Activated T-helper 1 cell treated with anti-CD3 and anti-CD28 coated beads, Interleukin-2, amount 50 U/mL, for 16 hours (primary cell): ENCODE measurements at places on chromosomes 12 and 14.
A peak's percentile ranks its signal among the peaks of the same experiment; 100 is the strongest.

DNA sequence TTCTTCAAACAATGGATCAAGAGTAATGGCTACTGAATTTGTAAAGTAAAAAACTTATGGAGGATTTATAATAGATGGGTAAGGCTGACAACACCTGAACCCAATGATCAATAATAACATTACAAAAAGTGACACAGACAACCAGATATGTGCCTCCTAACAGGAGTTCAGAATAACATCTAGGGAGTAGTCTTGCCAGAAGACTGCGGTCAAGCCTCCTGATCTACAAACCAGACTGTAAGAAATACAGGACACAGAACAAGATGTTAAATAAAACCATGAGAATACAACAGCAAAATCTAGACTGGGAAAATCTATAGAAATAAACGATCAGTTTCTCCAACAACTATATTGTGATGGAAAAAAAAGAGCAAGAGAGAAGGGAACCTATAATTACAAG is 262.6 kb upstream of the TMTC1 start:
- DNase-seq = no peak

DNA sequence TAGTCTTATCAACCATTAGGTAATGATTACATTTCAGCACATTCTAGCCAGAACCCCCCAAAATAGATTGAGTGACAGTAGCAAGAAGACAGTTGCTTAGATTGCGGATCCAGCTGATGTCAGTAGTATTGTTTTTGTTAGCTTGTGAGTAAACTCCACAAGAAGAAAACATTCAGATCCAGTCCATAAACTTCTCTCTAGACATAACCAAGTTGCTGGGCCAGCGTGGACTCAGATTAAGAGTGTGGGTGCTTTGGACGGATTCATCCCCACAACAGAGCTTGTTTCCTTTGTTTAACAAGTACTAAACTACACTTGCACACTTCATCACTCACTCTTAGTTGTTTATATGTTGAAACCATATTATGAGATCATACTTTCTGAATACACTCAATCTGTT is 293.4 kb downstream of the NPAS3 start:
- no peak for DNase-seq

- no peak for DNase-seq
Observed at GRCh38 chr14:104462651-104463630, 116.6 kb upstream of the C14orf180 start.

GRCh38 chr12:84950971-84951546 is 38.5 kb upstream of the SLC6A15 start:
- no peak for DNase-seq

GRCh38 chr12:27818401-27818918 is 38.4 kb upstream of the MANSC4 start:
- no peak for DNase-seq

DNA sequence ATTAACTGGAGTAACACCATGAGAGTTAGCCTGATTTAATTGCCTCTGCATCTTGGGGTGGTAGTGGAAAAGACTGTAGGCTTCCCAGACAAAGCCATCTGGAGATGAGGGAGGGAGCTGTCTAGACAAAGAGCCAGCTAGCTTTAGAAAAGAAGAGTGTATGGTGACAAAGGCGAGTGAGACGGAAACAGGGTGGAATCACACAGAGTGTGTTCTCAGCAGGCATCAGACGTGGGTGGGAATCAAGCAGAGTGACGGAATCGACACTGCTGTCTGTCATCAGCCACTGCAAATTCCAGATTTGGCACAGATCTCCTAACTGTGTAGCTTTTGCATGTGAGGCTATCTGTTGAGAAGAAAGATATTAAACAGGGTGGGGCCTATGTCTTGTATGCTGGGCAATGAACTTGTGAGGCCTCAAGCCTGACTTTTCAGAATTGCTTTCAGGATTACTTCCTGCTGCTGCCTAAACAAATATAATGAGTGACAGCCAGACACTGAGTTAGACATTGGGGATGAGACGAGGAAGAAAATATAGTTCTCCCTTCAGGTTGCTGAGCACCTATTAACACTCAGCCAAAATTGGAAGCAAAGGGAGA is 236.5 kb upstream of the GRIP1 start:
- DNase-seq = no peak

GRCh38 chr12:79098530-79098929 is 234.0 kb downstream of the SYT1 start:
- DNase-seq = no peak

GRCh38 chr12:23540572-23540971 is 408.9 kb downstream of the SOX5 start:
- no peak for DNase-seq

DNA sequence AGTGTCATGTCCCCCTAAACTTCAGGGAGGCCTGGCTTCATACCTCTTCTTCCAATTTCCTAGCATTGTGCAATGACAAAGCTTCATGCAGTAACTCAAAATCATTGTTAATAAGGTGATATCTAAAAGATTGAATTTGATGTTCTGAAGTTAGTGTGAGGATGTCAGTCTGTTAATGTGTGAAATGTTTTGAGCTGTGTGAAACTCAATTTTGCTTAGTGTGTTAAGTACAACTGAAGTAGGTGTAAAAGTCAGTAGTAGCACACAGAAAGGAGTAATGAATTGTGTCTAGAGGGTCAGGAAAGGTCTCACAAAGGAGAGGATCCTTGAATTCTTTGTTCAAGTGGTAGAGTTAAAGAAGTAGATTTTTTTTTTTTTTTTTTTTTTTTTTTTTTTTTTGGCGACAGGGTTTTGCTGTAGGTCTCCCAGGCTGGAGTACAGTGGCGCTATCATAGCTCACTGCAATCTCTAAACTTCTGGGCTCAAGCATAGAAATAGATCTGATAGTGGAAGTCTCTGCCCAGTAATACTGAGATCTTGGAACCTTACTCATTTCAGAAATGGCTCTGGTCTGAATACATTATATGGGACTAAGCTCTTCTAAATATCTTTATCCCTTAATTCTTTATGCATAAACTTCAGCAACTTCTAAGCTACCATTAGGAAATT is 63.9 kb downstream of the FUT8 start:
- no peak for DNase-seq

DNA sequence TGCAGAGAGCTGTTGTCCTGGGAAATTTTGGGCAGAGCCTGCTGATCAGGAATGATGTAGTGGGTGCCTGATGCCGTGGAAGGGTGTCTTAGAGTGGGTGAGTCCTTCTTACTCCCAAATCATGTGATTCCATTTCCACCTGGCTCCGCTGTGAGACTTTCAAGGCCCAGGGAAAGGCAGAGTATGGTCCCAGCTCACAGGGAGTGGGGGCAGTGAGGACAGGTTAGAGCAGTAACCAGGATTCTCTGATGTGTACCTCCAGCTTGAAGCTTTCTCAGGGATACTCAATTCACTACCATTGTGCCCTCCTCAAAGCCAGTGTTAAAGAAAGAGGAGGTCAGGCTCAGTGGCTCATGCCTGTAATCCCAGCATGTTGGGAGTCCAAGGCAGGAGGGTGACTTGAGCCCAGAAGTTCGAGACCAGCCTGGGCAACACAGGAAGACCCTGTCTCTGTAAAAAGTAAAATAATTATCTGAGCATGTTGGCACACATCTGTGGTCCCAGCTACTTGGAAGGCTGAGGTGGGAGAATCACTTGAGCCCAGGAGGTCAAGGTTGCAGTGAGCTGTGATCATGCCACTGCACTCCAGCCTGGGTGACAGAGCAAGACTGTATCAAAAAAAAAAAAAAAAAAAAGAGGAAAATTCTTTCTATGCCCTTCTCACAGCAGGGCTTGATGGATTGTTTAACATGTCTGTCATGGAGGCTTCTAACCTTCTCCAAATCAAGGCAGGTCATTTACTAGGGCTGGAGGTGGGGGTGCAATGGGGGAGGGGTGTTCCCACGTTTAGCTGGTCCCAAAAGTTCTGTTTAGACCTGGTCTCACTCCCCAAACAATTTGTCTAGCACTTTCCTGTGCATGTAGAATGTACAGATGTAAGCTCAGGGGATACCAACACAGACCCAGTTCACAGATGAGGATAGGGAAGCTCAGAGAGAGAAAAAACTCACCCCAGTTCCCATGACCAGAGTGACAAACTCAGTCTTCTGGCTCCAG is 12.5 kb upstream of the IQSEC3 start:
- DNase-seq = no peak

DNA sequence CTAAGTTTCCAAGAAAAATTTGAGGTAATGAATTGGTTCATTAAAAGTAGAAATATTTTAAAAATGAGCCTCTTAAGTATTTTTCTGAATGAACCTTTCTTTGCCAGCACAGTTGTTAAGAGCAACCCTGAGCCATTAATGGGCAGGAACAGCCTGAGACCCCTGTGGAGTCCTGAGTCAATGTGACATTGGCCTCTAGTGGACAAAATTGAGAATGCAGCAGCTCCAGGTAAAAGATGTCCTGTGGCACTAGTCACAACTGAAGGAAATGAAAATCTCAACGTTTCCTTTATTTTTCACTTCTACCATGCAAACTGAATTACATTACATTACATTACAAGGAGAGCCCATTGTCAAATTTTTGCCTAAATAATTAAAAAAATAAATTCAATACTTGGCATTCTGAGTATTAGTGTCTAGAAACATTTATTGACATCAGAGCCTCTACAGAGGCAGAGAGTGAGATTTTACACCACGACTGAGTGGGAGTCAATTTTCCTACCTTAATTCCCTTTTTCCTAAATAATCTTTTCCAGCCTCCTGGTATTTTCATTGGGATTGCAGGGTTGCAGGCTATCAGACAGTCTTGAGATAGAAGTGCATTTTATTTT is 135.7 kb downstream of the PPM1H start:
- DNase-seq = peak; percentile 4

- DNase-seq = no peak
Observed at GRCh38 chr12:78473136-78473535, 391.4 kb upstream of the SYT1 start.

DNA sequence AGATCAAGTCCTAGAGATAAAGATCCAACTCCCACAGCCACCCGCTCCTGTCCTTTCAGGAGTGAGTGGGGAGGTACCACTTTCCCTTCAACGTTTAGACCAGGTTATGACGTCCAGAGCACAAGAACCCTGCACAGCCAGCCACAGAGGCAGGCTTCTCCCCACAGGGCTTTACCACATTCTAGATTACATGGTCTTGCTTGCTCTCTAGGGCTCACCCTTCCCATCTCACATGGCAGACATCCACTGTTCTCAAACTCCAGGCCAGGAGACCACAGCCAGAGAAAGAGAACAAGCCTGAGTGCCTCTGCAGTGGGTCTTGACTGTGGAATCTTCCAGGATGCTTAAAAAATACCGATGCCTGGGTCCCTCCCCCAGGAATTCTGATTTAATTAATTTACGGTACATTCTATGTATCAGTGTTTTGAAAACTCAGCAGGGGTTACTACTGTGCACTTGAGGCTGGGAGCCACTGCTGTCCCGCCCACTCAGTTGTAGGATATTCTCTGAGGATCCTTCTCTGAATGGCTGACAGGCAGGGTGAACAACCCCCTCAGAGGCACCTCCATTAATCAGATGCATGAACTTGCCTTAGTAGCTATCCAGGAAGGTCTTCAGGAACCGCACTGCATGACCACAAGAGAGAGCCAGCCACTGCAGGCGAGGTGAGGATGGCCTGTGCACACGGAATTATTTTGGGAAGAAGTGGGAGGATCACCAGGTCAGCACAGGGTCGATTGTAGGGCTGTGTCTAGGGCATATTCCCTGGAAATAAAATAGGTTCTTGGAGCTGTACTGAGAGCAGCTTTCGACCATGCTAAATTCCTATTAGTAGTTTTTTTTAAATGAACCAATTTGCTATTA is 21.5 kb upstream of the SOCS2 start:
- no peak for DNase-seq

GRCh38 chr12:50017641-50018040 is 7.7 kb downstream of the RACGAP1 start:
- no peak for DNase-seq

DNA sequence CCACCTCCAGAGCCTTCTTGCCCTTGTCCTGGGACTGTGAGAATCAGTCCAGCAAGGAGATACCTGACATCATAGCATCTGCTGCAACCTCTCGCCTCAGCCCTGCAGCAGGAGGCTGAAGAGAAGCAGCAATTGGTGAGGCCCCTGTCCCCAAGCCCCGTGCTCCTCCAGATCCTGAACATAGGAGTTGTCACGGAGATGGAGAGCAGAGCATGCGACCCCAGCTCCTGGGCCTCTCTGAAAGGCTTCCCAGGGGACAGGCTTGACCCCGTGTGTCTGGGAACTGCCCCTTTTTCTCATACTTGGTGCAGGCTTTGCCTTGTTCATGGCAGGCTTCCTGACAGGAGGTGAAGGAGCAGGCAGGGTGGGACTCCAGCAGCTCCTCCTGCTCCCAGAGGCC is 127.7 kb upstream of the PZP start:
- no peak for DNase-seq

DNA sequence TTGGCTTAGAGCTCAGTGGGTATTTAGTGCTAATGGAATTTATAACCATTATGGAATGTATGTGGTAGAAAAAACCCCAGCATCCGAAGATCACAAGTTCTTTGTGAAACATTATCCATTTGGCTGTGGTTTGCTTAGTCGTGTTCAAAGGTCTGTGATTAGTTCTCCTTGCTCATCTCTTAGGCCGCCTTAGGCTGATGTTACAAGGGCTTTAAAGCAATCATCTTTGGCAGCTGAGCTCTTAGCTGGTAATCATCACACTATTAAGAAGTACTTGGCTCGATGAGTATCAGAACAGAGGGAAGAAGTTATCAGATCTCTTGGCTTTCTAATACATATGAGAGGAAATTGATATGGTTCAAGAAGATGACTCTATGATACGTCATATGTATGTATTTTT is 124.1 kb upstream of the E2F7 start:
- no peak for DNase-seq

GRCh38 chr12:17206553-17206952 is 600.6 kb upstream of the LMO3 start:
- no peak for DNase-seq

GRCh38 chr12:132426349-132427173 is 63.4 kb upstream of the FBRSL1 start:
- DNase-seq = no peak

GRCh38 chr14:24908592-24909236 is 141.2 kb downstream of the STXBP6 start:
- DNase-seq = no peak

GRCh38 chr12:132881818-132882217 is 5.6 kb downstream of the CHFR start:
- no peak for DNase-seq

DNA sequence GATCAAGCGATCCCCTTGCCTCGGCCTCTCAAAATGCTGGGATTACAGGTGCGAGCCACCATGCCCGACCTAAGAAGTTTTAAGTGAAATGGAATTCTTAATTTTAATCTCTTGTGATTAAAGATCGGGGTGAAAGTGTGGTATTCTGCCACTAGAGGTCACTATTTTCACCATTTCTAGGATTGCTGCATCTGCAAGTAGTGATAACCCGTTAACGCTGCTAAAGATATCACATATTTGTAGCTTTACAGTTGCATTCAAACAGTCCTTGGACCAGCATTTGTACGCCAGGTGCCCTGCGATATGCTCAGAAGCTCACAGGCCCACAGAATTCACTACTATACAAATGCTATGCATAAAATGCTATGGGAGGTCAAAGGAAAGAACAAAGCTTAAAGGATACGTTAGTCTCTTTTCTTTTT is 19.3 kb downstream of the CCDC62 start:
- DNase-seq = no peak
